ENCODE measurements at places on chromosomes 3 and 15.

- no peak for DNase-seq
Measured at GRCh38 chr3:41041462-41041861, 157.8 kb upstream of the CTNNB1 start.

- DNase-seq = no peak
Measured at GRCh38 chr15:57857871-57858270, 151.4 kb downstream of the POLR2M start.

DNA sequence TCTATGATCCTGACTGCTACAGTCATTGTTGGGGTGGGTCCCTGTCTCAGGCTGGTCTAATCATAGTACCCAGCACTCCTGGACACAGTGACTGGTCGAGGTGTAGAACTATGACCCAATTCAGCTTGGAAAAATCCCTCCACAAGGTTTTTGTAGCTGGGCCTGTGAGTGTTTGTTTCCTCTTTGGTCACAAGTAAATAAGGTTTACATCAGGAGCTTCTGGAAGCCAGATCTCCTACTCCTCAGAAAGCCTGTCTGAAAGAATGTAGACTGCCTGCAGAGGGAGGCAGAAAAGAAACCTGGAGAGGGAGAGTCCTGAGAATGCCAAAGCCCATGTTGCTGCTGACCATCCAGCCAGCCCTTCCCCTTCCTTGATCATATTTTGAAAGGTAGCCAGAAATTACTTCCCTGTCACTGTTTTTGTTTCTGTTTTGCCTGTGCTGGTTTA is 123.2 kb downstream of the RAP2B start:
- no peak for DNase-seq

GRCh38 chr3:50303013-50303815 is at the start of gene HYAL1:
Gene HYAL1, minus strand, starts transcription at chr3:50303574. Its CDS starts 618 bp downstream, at chr3:50302956.
- no peak for DNase-seq

GRCh38 chr15:88636654-88637053 is 2.2 kb upstream of the ISG20 start:
- DNase-seq = no peak

DNA sequence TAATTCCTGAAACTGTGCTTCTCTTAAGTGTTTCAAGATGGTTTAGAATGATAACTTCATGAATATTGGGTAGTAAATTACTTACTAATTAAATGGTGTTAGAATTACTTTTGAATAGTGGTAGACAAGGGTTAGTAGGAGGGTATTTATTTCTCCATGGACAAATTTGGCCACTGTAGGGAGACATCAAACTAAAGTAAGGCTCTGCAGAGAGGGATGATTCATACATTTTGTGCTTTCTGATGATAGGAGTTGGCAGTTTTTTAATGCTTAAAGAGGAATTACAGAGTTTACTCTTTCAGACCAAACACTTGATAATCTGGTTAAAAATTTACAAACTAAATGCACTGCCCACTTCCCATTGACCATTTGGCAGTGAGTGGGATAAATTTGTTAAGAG is 127.6 kb downstream of the NAALADL2 start:
- DNase-seq = no peak

DNA sequence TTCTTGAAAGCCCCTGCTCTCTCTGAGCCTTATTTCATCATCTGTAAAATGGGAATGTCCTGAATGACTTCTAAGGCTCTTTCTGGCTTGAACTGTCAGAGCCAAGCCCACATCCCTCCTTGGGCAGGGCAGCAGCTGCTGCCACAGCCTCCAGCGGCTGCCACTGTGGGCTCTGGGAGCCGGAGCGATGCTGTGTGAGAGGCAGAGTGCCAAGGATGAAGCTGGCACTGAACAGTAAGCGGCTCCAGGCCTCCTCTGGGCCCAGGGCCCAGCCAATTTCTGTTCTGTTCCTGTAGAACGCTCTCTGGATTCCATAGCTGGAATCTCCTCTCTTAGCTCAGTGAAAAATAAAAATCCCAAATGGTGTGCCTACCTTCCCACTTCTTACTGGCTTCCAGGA is 4.4 kb downstream of the CPLX3 start:
- no peak for DNase-seq

GRCh38 chr15:59371458-59372351 is 966 bp downstream of the MYO1E start:
- no peak for DNase-seq

DNA sequence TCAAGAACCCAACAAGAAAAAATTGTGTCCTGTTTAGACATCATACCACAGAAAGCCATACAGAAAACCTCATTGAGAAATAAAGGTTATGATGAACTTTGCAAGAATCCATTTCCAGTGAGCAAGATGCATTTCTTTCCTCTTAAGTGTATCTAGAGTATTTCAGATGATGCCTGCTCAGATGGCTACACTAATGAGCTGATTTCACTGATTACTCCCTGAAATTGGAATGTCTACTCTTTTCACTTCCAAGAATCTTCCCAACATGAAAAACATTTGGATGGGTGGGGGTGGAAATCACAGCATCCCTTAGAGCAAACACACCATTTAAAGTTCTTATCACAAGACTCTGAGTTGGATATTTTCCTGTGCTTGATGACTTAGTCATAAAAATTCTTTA is 41.4 kb upstream of the IL12A start:
- no peak for DNase-seq

GRCh38 chr3:58073301-58074108 is 65.3 kb downstream of the FLNB start:
- DNase-seq = no peak

DNA sequence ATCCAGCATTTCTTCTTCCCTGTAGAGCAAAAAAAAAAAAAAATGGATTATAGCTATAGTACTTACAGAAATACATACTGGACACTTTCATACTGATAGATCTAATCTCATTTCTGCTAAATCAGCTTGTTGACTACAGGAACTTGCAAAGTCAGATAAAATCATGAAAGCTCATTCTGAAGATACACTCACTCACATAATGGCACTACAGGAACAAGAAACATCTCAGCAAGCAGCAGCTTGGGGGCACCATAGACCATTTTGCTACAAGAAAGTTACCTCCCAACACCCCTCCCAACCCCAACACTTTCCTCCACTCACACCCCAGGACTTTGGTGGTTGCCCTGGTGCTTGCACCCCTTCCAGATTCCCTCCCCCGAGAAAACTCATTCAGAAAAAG is 4.6 kb downstream of the MYH15 start:
- DNase-seq = no peak

- DNase-seq = no peak
Measured at GRCh38 chr15:58257776-58258325, 119.7 kb downstream of the AQP9 start.

DNA sequence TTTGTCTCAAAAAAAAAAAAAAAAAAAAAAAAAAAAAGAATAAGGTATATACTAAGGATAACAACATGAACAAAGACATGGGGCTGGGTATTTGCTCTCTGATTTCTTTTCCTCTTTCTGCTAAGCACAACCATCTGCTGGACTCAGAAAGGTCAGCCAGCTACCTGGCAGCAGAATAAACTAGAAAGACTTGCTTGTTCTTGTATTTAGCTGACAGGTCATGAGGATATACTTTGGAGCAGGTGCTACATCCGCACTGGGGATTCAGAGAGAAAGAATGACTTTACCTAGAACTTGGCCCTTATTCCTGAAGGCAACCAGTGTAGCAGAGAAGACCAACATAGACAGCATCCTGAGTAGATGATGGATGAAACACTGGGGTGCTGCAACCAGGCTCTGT is 550.5 kb downstream of the NTRK3 start:
- no peak for DNase-seq

DNA sequence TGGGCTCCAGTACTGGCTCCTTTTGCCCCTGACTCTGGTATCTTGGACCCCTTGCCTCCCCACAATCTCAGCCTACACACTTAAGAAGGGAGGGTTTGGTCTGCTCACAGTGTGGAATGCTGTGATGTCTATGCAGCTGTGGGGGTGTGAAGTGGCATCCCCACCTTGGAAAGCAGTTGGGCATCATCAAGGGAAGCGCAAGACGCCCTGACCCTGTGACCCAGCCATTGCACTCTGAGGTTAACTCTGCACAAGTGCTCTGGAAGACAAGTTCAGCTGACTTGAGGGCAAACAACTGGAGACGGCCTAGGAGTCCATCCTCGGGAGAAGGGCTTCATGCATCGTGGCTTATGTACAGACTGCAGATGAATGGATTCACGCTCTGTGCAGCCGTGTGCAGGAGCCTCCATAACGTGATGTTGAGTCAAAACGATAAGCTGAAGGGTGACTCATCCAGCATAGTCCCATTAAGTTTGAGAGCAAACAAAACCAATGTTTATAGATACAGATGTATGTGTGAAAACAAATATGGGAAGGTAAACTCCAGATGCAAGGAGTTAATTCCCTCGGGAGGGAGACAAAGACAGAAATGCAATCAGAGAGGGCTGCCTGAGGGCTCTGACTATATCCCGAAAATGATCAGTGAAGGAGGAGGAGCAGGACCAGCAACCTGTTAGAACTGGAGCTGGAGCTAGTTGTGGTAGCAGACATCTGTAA is 86.8 kb downstream of the LSM3 start:
- DNase-seq = peak; percentile 73

GRCh38 chr3:158790901-158791589 is 10.8 kb upstream of the MFSD1 start:
- peak; percentile 40 for DNase-seq

GRCh38 chr3:128706086-128706615 is 19.8 kb upstream of the RAB7A start:
- DNase-seq = no peak

DNA sequence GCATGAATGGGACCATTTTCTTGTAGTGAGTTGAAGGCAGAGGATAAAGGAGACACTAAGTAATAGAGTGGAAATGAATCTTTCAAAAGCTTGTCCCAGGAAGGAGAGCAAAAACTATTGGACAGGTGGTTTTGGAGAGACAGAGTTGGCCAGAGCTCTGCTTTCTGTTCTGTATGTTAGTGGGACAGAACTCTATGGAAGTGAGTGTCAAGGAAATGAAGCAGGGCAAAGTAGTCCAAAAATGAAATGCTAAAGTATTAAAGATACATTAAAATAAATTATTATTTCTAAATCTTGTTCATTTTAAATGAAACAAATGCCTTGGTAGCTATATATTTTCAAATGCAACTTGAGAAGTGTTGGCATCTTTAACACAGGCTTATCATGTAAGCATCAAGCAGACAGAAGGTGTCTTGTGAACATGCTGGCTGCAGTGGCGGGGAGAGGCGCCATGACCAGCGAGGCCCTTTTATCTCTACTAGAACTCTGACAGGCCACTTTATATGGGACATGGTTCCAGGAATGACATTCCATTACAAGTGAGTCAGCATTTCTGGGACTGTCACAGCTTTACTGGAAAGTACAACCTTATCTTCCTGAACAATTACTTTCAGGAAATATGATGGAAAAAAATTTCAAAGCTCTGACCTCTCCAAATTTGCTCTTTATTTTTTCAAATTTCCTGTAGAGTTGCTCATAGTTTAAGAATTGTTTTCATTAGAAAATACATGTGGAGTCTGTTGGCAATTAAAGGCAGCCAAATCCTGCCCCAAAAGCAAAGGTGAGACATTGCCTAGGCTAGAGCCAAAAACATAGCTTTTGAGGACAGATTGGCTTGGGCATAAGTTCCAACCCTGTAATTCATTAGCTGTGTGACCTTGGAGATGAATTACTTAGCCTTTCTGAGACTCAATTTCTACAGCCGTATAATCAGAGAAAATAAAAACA is 106.5 kb downstream of the ECT2 start:
- DNase-seq = no peak

GRCh38 chr15:36498401-36498800 is 81.0 kb upstream of the CDIN1 start:
- DNase-seq = no peak

GRCh38 chr15:49832511-49832910 is 211.7 kb downstream of the DTWD1 start:
- no peak for DNase-seq

GRCh38 chr3:81974751-81975150 is 213.3 kb upstream of the GBE1 start:
- no peak for DNase-seq

GRCh38 chr3:159486580-159486979 is 502.1 kb upstream of the IL12A start:
- DNase-seq = no peak

- DNase-seq = no peak
Measured at GRCh38 chr15:29005931-29006330, 120.2 kb downstream of the APBA2 start.

- no peak for DNase-seq
Measured at GRCh38 chr3:119969759-119970158, 124.5 kb downstream of the GSK3B start.

DNA sequence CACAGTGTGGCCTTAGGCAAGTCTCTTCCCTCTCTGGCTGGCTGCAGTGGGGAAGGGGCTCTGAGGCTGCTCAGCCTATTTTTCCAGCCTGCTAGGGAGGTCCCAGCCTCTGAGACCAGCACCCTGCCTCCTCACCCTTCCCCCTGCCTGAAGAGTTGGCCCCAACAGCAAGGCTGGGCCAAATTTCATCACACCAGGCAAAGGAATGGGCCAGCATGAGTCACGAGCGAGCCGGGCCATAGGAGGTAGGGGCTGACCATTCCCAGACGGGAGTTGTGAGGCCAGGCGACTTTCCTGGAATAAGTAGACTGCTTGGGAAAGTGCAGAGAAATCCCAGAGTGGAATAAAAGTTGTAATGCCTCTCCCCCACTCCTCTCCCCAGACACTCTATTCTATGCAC is 5.7 kb upstream of the FBLN2 start:
- DNase-seq = no peak

DNA sequence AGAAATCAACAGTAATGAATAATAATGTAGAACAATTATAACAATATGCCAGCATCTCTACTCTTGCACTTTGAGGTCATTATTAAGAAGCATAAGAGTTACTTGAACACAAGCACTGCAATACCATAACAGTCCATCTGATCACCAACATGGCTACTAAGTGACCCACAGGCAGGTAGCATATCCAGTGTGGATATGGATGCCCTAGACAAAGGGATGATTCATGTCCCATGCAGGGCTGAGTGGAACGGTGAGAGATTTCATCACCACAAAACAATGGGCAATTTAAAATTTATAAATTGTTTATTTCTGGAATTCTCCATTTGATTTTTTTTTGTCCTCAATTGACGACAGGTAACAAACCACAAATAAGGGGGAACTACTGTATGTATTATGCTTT is 107.7 kb upstream of the TSC22D2 start:
- DNase-seq = no peak

DNA sequence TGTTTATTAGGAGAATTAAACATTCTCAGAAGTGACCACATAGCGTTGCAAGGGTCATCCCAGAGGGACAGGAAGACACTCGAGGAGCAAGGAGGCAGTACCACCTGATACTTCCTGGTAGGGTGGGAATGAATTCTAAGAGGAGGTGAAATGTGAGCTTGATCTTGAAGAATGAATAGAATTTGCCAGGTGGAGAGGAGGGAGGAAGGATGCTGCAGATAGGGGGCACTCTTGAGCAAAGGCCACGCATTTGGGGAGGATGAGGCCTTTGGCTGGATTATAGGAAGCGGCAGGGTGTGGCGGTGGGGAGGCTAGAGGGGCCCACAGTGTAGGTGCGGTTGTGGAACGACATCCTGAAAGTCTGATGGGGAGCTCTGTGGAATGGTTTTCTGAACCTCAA is 33.5 kb downstream of the CHCHD6 start:
- DNase-seq = no peak

- DNase-seq = no peak
Measured at GRCh38 chr3:36817806-36818533, 53.6 kb upstream of the DCLK3 start.

- no peak for DNase-seq
Measured at GRCh38 chr3:42114130-42114725, 23.1 kb downstream of the TRAK1 start.

- no peak for DNase-seq
Measured at GRCh38 chr3:12810961-12811360, 14.5 kb downstream of the CAND2 start.

- DNase-seq = no peak
Measured at GRCh38 chr15:92960996-92961681, 61.0 kb downstream of the CHD2 start.

Measured in NCI-H2029 treated with DMSO at 0.1 percent for 48 hours (cell line).